ENCODE measurements at places on chromosomes 2 and 18.

GRCh38 chr2:10240911-10241610, 61.6 kb upstream of the HPCAL1 start:
- DNase-seq: no peak

GRCh38 chr18:9117980-9118841, 15.7 kb downstream of the NDUFV2 start:
- DNase-seq: no peak

DNA sequence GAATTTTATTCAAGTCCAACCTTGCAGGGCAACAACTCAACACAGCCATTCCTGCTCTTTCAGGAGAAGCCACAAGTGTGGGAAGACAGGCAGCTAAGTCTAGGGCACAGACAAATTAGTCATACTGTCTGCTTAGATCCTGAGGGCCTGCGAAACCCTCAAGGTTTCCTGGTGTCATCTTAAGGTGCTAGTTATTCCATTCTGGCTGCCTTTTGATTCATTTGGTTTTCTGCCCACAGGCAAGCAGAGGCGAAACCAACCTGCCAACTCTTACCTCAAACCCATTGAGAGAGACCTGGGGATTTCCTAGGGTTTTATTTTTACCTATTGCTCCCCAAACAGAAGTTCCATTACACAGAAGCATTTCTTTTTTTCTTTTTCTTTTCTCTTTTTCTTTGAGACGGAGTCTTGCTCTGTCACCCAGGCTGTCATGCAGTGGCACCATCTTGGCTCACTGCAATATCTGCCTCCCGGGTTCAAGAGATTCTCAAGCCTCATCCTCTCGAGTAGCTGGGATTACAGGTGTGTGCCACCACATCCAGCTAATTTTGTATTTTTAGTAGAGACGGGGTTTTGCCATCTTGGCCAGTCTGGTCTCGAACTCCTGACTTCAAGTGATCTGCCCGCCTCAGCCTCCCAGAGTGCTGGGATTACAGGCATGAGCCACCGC, 23.7 kb upstream of the SCYGR1 start:
- peak; percentile 32 for DNase-seq

DNA sequence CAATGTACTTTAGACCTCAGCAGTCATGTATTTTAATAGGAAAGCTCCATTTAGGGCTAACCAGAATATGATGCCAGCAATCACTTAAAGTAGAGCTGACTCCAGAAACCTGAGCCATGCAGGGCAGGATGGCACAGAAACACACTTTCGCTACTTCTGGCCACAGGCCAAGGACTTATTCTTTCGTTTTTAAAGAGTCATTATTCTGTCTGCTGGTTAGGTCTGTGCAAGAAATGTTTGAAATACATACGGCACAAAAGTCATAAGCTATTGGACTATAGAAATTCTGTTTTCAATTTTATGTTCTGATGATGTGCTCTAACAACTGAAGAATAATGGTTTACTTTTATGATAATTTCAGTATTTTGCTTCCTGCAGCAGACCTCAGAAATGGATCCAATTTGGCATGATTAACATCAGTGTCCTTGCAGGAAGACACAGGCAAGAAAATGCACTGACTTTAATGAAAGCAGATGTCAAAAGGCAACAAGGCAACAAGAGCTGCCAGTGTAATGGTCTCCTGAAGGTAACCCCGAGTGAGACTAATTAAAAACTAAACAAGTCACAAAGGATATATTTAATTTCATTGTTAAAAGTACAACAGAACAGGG, 114.4 kb upstream of the CHRNA1 start:
- DNase-seq: no peak

GRCh38 chr2:217279556-217279955, 419.7 kb upstream of the TNP1 start:
- DNase-seq: no peak

GRCh38 chr2:217479566-217479965, 523.2 kb downstream of the TNS1 start:
- no peak for DNase-seq

DNA sequence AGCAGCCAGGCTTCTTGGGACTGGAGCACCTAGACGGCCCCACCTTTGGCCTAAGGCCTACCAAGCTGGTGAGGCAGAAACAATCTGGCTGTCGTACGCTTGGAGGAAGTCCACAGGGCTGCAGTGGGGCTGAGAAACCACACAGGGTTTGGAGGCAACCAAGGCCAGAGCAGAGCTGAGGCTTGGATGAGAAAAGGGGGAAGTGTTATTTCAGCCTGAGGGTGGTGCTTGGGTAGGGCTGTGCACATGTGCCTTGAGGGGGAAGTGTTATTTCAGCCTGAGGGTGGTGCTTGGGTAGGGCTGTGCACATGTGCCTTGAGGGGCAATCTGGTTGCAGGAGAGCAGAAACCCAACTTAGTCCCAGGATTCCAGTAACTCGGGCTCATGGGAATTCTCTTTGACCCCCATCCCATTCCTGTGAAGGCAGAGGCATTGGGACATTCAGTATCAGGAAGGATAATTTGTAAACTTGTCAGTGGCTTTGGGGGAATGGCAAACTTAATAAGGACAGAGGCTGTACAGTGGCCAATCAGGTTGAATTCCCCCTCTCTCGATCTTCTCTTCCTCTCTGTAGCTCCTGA, 971 bp upstream of the FBXO41 start:
- DNase-seq: no peak

DNA sequence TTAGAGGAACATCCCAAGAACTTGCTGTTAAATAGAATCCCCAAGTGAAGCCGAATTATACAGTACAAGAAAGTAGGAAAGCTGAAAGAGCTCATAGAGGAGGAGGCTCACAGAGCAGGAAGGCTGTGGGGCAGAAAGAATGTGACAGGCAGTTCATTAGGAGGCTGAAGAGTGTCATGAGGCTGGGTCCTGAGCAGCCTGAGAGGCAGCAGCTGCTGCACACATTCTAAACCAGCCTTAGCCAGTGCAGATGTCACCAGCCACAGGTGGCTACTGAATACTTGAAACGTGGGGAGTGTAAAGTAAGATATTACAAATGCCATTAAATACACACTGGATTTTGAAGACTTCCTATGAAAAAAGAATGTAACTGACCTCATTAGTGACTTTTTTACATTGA, 490.2 kb upstream of the KLHL29 start:
- no peak for DNase-seq

DNA sequence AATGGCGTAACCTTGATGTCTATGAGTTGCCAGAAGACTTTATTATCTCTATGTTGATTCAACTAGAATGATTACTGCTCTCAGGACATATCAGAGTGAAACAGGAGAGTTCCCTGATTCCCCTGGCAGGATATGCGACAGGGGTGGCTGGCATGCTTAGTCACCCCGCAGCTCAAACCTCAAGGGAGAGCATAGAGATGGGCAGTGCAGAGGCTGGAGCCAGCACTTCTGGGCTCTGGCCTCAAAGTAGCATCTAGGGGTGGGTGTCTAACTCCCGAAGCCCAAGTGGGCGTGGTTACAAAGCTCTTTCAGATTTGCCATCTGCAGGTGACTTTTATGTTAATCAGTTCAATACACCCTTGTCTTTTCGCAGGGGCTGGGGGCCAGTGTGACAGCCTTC, 391.6 kb downstream of the ADCYAP1 start:
- DNase-seq: no peak

DNA sequence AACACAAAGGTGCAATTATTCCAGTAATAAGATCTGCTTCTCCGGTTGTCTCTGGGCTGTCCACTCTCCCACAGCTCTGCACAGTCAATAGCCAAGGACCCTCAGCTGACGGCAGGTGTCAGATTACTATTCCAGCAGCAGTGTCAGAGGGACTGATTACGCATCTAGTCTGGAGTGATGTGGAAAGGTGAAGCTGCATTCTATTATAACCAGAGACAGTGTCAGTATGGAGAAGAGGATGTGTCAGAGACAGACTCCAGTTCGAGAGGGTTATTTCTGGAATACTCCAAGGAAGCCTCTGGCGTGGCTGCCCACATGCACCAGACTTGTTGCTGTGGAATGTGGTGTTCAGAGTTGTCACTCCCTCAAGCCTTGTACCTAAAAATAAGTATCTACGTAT, 163.6 kb upstream of the TMEM200C start:
- no peak for DNase-seq

GRCh38 chr2:98327776-98328175, 18.5 kb upstream of the CNGA3 start:
- no peak for DNase-seq

GRCh38 chr2:3251946-3252345, 125.7 kb downstream of the EIPR1 start:
- DNase-seq: no peak

GRCh38 chr2:131016826-131017741, 76.2 kb downstream of the FAM168B start:
- no peak for DNase-seq

GRCh38 chr2:131094463-131095281, 1.4 kb upstream of the FAM168B start:
- no peak for DNase-seq

DNA sequence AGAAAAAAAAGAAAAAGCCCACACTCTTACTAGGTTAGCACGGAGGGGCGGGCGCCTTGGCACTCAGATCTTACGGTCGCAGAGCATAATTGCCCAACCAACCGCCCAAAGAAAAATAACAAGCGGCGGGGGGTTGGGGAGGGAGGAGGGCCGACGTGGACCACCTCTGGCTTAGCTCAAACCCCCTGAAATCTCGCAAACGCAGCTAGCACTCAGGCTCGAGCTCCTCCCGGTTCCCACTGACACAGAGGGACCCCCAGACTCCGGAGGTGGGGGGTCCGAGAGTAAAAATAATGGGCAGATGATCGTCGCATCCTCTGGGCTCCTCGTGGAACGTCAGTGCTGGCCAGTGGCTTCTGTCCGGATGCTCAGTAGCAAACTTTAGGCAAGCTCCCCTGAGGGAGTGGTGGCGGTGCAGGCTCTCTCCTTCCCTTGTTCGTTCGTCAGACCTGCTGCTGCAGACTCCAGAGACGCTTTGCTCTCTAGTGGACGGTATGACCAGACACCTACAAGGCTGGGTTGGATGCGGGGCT, 12.0 kb downstream of the CATIP start:
- no peak for DNase-seq

- DNase-seq: no peak
These were observed 9.7 kb downstream of the TFPI start for GRCh38 chr2:187544371-187545080.

DNA sequence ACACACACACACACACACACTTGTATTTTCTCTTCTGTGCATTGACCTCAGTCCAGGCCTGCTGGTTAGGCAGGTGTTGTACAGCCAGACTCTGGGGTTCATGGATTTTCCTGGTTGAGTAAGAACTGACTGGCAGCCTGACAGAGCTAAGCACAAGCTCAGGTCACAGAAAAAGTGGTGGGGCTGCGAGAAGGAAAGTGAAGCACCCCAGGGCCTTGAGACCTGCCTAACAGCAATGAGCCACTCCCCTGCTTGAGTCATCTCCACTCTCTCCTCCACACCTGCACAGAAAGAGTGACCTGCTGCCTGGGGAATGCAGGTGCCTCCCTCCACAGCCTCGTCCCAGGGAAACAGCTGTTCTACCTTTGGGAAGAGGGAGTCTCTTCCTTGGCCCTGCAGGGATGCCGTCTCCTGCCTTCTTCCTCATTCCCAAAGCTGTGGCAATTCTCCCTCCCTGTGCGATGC, 91.4 kb upstream of the LGALSL start:
- no peak for DNase-seq

- DNase-seq: no peak
These were observed 69.6 kb downstream of the SRBD1 start for GRCh38 chr2:45541450-45541849.

DNA sequence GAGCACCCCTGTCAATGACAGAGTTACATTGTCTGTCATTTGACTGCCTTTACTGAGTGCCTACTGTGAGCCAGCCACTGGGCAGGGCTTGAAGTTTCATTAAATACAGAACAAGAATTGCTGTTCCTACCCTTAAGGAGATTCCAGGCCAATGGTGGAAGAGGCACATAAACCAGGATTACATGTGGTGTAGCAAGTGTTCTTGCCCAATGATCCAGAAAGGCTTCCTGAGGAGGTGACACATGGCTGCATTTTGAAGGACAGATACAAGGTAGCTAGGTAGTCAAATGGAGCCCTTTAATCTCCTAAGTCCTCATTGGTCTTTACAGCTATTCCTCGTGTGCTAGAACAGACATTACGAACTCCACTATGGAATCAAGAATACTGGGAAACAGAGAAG, 312.7 kb downstream of the ETAA1 start:
- no peak for DNase-seq

GRCh38 chr2:240559286-240559685, 871 bp upstream of the DUSP28 start:
- no peak for DNase-seq

DNA sequence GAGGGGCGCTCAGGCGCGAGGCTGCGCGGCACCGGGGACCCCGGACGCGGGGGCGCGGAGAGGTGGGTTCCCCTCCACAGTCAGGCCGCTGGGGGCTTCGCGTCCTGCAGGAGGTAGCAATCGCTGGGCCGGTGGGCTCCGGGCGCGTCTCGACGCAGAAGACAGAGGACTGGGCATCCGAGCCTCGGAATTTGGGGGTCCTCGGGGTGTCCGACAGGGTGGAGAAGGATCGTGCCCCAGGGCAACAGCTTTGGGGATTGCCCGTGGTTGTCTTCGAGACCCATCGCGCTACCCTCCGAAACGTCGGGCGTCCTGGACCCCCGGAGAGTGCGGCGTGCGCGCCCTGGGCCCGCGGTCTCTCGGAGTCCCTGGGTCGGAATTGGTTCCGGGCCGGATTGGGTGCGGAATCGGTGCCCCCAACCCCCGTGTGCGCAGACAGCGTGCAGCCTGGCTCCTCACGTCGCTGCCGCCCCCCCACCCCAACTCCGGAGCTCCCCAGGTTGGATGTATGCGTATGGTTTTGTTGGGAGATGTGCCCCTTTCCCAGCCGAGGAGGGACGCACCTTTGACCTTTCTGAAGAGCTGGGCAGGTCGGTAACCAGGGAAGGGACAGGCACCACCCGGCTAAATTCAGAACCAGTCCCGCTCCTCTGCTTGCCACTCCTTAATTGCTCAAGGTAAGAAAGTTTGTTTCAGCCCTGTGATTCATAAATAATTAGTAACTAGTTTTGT, 750 bp downstream of the NPAS2 start:
- DNase-seq: no peak

DNA sequence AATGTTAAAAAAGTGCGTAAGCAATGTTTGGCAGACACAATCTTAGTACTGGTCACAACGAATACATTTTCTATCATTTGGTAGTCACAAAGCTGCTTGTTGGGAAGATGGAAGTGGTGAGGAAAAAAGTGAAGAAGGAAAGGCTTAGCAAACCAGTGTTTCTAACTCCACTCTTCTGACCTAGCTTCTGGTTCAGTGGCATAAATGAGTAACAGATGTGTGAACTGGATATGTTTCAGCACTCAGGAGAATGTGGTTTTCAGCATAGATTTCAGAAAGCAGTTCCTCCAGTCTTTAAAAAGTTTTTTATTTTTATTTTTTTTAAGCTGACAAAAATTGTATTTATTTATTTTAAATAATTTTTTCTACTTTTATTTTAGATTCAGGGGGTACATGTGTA, 357.1 kb downstream of the CPS1 start:
- no peak for DNase-seq

GRCh38 chr2:232341739-232342126, 36.8 kb upstream of the ALPP start:
- no peak for DNase-seq

Measured in stimulated activated CD4-positive, alpha-beta T cell treated with anti-CD3 and anti-CD28 coated beads, Interleukin-1b, Interleukin-23, amount 100 ng/mL, for 24 hours (primary cell).